ENCODE measurements at places on chromosomes 7 and 10.

GRCh38 chr10:11541296-11541695, 70.2 kb downstream of the USP6NL start:
- no peak for DNase-seq

DNA sequence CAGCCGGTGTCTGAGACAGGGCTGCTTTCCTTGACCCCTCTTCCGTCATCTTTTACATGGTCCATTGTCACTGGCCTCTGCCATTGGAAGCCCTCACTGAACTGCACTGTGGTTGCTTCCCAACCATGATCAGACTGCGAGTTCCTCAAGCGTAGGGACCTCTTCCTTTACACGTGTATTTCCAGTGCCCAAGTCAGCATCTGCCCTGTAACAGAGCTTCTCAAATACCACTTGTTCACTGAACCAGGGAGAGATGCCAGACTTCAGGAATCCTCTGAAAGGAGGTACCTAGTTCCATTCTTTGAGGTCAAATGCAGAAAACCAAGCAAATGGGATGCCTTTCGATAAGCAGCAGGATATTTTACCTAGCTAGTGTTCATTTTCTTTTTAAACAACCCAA, 145.1 kb downstream of the NRP1 start:
- DNase-seq: no peak

- DNase-seq: peak; percentile 15
These were observed 798 bp upstream of the AUTS2 start for GRCh38 chr7:69597278-69598076.

GRCh38 chr7:100546926-100547800, 8.2 kb downstream of the AGFG2 start:
- no peak for DNase-seq

DNA sequence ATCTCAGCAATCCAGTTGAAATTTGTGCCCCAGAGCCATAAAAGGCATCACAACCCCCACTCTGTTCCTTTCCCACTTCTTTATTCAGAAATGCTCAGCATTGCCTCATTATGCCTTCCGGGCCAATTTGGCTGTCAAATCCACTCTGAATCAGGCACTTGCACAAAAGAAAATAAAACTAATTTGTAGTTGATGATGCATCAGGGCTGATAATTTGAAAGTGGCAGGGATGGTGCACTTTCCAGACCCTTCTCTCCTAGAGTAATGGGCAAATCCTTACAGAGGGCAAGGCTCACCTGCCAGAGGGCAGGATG, 147.9 kb upstream of the PDE1C start:
- no peak for DNase-seq

DNA sequence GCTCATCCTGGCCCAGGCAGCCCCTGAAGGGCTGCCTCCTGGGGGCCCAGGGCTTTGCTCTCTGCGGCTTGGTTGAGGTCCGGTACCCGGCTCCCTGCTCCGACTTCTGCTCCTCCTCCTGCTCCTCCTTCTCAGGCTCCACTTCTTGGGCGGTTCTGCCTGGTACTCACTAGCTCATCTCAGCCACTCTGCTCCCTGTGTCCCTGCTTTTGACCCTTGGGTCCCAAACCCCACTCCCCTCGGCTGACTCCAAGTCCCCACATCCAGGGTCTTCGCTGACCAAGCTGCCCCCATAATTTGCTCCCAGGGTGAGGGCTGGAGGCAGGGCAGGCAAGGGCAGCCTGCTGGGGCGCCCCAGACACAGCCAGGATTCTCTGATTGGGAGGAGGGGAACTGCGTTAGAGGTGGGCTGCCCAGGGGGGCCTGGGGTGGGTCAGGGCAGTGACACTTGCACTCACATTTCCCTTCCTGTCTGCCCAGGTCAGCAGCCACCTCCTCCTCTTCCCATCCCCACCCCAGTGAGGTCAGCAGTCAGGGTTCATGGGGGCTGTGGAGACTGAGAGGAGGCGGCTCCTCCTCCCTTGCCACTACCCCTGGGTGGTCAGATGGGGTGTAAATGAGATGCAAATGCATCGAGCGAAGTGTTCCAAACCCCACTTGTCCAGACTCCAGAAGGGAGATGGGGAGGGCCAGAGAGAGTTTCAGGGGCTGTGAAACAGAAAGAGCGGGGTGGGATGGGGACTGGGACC, 2.2 kb downstream of the SMARCD3 start:
- DNase-seq: no peak

DNA sequence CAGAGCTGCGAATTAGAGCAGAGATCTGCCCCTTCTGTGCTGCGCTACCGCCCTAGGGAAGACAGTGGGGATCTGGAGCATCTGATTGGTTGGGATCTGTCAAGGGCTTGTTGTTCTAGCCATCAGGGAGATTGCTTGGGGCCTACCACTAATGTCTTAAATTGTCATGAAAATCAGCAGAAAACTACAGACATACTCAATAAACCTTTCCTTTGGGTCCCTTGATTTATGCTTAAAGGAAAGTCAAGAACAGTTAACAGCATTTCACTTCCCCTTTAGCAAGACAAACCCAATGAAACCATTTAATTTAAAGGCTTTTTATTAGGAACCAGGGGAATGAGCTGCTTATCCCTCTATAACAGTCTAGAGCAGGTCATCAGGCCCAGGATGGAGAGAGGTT, 10.0 kb downstream of the SLC25A28 start:
- DNase-seq: no peak

Data from fibroblast of upper back skin (primary cell).